ENCODE measurements at places on chromosomes 16 and 17.

GRCh38 chr16:4094127-4094773, 22.0 kb downstream of the ADCY9 start:
- DNase-seq, result no peak

GRCh38 chr17:72362376-72363088, 241.7 kb downstream of the SOX9 start:
- DNase-seq, result no peak

DNA sequence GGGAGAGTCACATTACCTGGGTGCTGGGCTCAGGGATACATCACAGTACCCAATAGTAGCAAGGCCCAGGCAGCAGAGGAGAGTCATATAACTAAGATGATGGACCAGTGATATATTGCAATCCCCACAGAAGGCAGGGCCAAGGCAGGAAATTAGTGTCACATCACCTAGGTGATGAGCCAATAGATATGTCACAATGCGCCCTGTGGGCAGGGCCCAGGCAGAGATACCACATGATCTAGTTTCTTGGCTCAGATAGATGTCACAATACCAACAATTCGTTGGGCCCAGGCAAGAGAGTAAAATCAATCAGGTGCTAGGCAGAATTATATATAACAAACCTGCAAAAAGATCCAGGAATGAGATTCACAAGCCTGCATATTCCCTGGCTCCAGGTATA, 2111.5 kb downstream of the TP53TG3F start:
- no peak for DNase-seq

GRCh38 chr16:7689234-7689633, 356.6 kb downstream of the RBFOX1 start:
- DNase-seq, result no peak

- no peak for DNase-seq
Measured at GRCh38 chr16:13866073-13866472, 53.9 kb upstream of the ERCC4 start.

DNA sequence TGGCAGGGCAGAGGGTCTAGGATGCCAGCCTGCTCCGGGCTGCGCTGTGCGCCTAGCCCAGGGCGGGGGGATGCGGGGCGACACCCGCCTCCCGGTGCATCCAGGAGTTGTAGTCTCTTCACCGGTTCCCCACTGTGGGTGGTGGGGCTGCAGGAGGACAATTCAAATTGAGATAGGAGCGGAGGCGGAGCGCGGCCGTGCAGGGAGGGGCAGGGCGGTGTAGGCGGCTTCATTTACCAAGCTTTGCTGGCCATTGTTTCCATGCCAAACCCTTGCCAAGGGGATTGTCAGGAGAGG, 2047.4 kb downstream of the TP53TG3F start:
- DNase-seq, result no peak

GRCh38 chr16:20302389-20302788, 24.9 kb downstream of the GP2 start:
- DNase-seq, result no peak

- DNase-seq, result no peak
Measured at GRCh38 chr17:43449470-43450248, 34.1 kb upstream of the DHX8 start.

- DNase-seq, result no peak
Measured at GRCh38 chr17:6686026-6686425, 27.1 kb downstream of the SLC13A5 start.
